Activated CD4-positive, alpha-beta T cell treated with anti-CD3 and anti-CD28 coated beads, Interleukin-2, amount 50 U/mL, for 48 hours (primary cell): ENCODE measurements at places on chromosomes 6 and 20.

DNA sequence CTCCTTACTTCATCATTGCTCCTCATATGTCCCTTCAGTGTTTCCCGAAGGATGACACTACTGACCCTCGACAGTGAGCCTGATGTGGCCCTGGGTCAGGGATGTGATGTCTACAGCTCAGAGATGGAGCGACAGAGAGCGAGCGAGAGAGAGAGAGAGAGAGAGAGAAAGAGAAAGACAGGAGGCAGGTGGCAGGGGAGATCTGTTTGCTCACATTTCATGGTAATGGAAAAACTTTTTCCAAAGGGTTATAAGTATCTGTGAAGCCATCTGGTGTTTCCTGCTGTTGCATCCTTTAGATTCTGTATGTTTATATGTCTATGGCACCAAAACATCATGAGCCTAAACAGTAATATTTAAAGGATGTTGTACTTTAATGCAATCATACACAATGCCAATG lies 77.2 kb downstream of the PPP1R3G start:
- DNase-seq: no peak

- DNase-seq: no peak
These were observed 680.8 kb upstream of the NRSN1 start for GRCh38 chr6:23445157-23445710.

DNA sequence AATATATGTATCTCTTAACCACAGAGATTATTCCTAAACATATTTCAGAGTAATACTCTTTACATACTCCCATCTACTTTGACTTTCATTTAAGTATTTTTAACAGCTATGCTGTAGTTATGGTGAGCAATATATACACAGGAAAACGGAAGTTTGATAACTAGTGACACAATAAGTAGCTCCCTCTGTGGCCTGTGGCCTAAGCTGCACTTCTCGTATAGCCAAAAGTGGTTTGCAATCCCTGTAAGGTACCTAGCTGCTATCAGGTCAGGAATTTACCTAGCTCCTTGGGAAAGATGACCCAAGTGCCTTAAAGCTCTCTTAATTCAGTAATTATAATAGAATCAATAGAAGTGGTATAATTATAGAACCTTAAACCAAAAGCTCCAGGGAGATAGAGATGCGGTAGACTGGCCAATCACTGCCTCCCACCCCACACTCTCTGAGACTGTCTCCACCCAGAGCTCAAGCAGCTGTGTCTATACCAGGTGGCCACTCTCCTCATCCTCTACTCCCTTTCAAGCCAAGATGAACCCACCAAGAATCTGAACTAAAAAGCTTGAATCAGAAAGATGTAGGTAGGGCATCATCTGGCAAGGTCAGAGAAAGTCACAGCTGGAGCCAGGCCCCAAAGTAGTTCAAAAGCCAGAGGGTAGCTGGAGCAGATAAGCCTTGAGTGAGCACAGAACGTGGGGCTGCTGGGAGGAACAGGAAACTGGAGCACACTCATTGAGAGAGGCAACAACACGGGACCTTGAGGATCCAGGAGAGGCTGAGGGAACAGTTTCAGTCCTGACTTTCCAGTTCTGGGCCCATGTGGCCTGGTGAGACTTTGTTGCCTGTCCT lies 84.9 kb upstream of the ASF1A start:
- DNase-seq: no peak

DNA sequence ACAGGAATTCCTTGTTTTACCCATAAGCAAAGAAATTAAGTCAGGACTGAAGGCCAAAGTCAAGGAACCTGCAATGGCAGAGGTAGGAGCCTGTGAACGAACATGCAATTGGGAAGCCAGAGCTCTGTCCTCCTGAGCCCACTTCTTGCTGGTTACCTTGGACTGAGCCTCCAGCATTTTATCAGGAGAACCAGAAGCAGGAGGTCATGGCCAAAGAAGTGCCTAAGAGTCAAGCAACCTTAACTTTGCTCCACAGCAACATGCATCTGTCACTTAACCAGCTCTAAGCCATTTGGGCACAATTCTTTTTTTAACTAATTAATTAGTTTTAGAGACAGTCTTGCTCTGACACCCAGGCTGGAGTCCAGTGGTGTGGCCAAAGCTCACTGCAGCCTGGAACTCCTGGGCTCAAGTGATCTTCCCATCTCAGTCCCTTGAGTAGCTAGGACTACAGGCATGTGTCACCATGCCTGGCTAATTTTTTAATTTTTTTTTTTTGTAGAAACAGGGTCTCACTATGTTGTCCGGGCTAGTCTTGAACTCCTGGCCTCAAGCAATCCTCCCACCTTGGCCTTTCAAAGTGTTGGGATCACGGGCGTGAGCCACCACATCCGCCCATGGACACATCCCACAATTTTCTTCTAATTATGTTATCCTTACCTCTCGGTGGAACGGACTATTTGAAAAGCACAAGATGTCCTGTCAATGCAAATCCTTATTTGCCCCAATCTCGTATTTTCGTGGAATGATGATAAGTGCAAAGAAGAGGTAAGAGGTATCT lies 334.2 kb downstream of the CD83 start:
- no peak for DNase-seq

DNA sequence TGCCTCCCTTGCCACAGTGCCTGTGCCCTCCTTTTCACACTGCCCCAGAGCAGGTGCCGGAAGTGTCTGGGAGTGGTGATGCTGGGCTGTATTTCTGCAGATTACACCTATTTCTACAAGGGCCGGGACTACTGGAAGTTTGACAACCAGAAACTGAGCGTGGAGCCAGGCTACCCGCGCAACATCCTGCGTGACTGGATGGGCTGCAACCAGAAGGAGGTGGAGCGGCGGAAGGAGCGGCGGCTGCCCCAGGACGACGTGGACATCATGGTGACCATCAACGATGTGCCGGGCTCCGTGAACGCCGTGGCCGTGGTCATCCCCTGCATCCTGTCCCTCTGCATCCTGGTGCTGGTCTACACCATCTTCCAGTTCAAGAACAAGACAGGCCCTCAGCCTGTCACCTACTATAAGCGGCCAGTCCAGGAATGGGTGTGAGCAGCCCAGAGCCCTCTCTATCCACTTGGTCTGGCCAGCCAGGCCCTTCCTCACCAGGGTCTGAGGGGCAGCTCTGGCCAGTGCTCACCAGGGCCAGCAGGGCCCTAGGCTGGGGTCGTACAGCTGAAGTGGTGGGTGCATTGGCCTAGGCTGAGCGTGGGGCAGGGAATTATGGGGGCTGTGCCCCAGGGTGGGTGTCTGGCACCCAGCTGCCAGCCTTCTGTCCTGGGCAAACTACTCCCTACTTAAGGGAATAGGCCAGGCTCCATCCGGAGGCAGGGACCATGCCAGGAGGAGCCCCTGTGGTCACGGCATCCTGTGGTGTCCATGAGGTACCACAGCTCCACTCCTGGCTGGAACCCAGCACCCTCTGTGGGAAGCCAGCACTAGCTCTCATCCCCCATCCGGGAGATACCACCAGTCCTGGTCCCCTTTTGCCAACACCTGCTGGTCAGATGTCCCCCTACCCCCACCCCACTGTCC lies 3.5 kb downstream of the MMP24OS start:
- DNase-seq: no peak
